ENCODE measurements at places on chromosomes 2 and 18.

GRCh38 chr2:115414466-115414865 is 972.0 kb downstream of the DPP10 start:
- DNase-seq: peak; percentile 13

DNA sequence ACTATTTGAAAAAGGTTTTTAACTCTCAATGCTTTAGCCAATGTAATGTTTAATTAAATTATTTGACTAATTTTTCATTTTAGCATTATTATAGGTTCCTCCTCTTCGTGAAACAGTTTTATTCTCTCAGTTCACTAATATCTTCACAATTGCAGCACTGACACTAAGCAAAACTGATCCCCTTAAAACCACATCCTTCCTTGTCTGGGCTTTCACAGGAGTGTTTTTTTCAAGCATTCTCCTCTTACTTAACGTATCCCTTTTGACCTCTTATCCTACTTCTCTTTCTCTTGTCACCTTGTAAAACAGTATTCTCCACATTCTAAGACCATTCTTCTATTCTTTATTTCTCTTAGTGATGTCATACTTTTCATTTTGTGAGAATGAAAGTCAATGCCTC is 112.8 kb downstream of the DSC3 start:
- DNase-seq: peak; percentile 2

DNA sequence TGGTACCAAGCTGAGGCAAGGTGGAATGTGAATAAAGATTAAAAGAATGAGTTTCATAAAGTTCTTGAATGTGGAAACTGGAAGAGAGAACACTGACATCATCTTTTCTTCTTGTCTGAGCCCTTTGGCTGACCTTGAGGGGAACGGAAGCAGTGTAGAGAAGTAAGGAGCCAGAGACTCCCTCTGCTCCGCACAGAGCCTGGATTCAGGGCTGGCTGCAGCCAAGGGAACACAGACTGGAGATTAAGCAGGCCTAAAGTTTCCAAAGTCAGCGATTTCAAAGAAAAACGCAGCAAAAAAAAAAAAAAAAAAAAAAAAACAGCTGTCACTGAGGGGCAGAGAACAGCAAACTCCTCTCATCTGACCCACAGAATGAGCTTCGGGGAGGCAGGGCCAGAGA is 19.3 kb upstream of the ALK start:
- peak; percentile 18 for DNase-seq

DNA sequence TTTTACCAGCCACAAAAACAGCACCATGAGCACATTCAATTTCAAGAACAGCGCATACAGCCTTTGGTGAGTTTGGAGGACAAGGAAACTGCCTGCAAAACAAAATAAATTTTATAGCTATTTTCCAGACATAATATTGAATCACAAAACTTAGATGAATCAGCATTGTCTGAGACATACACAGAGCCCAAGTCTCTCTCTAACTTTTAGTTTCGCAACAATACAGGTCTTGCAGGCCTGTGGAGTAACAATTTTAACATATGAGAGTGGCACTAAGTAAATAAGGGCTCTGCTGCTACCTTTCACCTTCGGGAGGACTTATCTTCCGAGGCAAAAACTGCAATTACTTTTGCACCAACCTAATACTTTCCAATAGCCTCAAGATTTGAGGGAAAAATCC is 56.1 kb upstream of the PEX13 start:
- peak; percentile 84 for DNase-seq

- DNase-seq: peak; percentile 14
Observed at GRCh38 chr18:63505566-63506335, 29.0 kb downstream of the SERPINB5 start.

DNA sequence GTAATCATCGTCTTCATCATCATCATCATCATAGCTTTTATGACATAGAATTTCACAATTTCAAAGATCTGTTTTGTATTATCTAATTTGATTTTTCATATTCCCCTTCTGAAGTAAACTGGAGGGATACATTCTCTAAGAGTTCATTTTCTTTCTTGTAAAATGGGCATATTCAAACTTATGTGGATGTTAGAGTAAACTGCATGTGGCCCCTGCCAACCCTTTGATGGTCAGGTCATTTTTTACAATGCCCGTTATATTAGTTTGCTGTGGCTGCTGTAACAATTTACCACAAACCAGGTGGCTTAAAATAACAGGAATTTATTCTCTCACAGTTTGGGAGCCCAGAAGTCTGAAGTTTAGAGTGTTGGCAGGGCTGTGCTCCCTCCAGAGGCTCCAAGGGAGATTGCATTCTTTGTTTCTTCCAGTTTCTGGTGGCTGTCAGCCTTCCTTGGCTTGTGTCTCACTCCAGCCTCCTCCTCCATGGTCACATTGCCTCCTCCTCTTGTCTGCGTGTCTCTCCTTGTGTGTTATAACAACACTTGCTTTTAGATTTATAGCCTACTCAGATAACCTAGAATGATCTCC is 127.5 kb upstream of the MMADHC start:
- DNase-seq: peak; percentile 61

DNA sequence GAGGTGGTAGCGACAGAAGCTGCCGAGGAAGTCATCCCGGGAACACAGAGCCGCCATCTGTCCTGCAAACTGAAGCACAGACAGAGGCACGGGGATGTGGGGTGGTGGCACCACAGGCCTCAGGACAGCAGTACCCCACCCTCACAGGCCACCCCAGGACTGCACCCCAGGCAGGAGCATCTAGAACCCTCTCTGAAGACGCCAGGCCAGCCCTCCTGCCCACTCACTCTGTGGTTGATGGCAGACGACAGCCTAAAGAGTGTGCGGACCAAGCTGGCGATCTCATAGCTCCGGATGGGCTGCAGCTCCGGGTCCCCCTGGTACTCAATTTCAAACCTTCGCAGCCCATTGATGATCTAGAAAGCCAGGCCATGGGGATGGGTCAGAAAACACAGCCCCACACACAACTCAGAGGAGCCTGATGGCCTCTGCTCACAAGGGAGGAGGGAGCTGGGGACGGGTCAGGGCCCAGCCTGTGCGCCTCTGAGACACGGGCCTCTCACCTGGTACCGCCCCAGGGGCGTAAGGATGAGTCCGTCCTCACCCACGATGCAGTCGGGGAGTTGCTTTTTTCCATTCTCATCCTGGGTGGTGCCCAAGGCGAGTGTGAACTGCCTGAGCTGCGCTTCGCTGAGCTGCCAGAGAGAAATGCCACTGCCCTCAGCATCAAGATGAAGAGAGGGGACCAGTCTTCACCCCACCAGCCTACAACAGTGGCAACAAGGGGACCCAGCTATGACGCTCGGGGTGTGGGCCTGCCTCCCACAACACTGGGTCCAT is 8.1 kb upstream of the CCDC74B start:
- no peak for DNase-seq

DNA sequence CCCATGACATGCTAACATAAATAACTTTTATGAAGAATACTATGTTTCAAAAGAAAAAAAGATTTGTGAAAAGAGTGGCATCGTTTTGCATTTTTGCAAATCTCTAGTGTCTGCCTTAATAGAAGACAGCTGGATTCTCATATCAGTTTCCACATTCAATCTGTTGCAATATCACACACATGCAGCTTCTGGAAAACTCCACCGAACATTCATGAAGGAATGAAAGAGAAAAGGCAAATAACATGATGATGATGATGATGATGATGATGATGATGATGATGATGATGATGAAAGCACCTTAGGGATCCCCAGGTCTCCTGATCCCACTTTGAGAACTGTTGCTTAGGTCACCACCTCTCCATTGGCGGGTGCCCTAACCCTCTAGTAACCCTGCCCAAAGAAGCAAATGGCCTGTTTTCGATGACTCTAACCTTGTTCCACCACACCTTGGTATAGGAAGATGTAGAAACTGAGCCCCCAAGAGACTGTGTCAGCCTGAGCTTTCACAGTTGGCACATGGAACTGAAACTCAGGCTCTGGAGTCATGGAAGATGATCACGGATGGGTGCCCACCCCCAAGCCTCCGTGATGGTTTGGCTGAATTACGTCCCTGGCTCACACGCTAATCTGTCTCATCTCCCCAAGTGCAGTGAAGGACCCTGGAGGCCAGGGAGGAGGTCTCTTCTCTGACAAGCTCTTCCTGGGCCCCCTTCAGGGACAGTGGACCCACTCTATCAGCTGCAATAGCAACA is 80.1 kb upstream of the SMAD7 start:
- no peak for DNase-seq

- DNase-seq: peak; percentile 17
Observed at GRCh38 chr2:134333646-134334189, 79.8 kb downstream of the MGAT5 start.

DNA sequence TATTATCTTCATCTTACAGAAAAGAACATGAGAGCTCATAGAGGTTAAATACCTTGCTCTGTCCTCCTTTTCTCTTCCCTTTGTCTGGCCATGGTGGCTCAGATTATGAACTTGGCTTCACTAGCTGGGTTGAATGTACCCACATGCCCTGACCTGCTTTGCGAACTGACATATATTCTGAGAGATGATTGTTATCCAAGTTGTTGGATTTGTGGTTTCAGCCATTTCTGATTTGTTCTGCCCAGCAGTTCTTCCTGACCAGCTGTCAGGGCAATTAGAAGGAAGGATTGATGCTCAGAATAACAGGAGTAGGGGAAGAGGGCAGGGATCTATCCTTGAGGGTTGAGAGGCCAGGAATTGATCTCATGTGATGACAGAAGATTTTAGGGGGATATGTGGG is 236.8 kb upstream of the FAM98A start:
- no peak for DNase-seq

- DNase-seq: no peak
Observed at GRCh38 chr2:41460661-41461060, 587.2 kb upstream of the PKDCC start.

DNA sequence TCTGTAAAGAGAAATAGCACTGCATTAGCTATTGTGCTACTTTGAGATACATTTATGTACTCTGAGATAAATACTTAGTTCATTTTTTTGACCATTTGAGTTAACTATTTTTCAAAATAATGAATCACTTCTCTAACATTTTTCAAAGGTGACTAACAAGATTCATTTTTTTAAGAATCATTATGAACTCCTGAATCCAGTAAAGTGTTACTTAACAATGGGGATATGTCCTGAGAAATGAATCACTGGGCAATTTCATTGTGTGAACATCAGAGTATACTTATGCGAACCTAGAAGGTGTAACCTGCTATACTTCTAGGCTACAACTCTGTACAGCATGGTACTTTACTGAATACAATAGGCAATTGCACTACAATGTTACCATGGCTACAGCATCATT is 355.8 kb downstream of the ARL6IP6 start:
- DNase-seq: peak; percentile 1

- no peak for DNase-seq
Observed at GRCh38 chr18:52612406-52612805, 272.4 kb downstream of the DCC start.

- no peak for DNase-seq
Observed at GRCh38 chr2:94879982-94880377, 8.8 kb downstream of the TEKT4 start.

- DNase-seq: no peak
Observed at GRCh38 chr2:210318486-210318885, 3.5 kb upstream of the MYL1 start.

GRCh38 chr2:17969661-17970060 is 91.2 kb downstream of the KCNS3 start:
- DNase-seq: peak; percentile 25

- DNase-seq: no peak
Observed at GRCh38 chr2:230933521-230934180, 8.6 kb upstream of the GPR55 start.

- DNase-seq: no peak
Observed at GRCh38 chr2:26847655-26848335, at the start of gene DPYSL5. DPYSL5 (plus strand) TSS chr2:26848132; CDS start chr2:26898500, 50,368 bp downstream.

GRCh38 chr2:12797815-12798214 is 81.1 kb downstream of the TRIB2 start:
- peak; percentile 82 for DNase-seq

- no peak for DNase-seq
Observed at GRCh38 chr2:161207941-161208340, 47.7 kb downstream of the TANK start.

- no peak for DNase-seq
Observed at GRCh38 chr2:62362561-62362960, 143.4 kb downstream of the TMEM17 start.

DNA sequence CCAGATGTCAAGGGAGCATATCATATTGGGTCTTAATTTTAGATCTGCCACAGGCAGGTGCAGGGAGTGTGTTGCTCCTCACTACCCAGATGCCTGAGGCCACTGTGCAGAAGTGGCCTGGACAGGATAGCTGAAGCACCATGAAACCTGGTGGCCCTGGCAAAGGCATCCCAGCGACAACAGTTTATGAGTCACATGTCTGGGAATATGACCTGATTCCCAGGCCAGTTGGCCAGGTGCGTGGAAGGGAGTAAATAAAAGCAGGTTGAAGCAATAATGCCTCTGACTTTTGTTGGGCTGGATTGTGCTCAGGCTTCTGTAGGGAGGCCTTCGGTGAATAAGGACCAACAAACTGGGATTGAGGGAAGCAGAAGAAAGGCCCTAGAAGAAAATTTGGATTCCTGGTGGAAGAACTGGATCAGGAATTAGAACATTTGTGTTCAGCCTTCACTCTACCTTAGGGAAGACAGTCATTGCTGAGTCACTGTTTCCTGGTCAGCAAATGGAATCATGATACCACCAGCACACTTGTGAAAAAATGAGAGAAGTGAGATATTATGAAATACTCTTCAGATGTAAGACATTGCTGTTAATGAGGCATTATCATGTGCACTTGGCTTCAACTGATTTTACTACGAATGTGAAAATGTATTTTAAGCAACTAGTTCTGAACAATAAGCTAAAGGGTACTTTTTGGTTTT is 78.4 kb upstream of the ZNF516 start:
- peak; percentile 87 for DNase-seq

DNA sequence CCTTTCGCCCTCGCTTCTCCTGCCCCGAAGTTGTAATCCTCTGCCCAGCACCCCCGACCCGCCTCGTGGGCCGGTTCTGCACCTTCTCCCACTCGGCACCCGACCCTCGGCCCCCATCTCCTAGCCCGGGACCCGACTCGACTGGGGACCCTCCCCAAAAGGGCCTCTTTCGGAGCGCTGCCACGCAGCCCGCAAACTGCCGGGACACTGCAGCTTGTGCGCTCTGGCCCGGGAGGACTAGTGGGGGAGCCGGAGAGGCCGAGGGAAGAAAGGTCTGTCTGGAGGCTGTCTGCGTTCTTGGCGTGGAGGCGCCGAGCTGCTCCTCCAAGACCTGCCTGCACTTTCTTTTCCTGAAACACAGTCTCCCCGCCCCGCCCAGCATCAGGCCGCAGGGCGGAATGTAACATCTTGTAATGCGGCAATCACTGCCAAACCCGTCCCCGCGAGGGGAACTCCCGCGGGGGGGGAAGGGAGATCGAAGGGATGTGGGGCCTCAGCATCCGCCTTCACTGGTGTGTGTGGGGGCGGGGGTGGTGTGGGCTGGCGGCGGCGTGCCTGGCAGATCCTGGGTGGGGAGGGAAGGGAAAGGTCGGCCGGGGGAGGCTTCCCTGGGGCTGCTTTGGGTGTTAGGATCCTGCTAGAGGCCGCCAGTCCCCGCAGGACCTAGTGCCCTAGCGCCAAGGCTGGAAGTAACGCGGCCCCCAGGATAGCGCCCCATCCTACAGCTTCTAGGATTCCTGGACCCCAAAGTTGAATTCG is 7.4 kb downstream of the DLX2 start:
- DNase-seq: peak; percentile 83
